SK-MEL-5 (cell line): ENCODE measurements at places on chromosomes 1 and 21. TPM values are rescaled to one million over a fixed set of nuclear protein-coding genes. Genes with fewer than 3 reads are reported as not detected.

- DNase-seq, result no peak
Measured at GRCh38 chr1:92425617-92426016, 61.1 kb downstream of the GFI1 start.

DNA sequence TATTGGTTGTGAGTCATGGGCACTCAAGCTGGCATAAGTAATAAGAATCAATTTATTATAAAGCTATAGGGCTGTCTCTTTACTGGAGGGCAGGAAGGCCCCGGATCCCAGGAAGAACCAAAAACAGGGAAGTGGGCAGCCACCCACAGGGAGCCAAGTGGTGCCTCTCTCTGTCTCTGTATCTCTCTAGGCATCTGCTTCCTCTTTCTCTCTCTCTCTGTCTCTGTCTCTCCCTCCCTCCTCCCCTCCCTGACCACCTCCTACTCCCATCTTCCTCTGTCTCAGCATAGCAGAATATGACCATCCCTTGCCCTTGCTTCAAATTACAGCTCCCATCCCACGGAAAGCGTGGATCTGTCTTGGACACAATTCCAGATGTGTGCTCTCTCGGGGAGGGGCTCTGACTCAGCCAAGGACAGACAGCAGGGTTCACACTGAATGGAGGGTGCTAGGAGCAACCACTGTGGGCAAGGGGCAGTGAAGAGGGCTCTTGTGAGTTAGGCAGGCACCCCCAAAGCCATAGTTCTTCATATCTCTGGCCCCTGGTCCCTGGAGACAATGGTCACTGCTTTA lies 80.4 kb upstream of the LPGAT1 start:
- no peak for DNase-seq

GRCh38 chr1:14498839-14499238 lies 99.6 kb upstream of the KAZN start:
- DNase-seq, result no peak

DNA sequence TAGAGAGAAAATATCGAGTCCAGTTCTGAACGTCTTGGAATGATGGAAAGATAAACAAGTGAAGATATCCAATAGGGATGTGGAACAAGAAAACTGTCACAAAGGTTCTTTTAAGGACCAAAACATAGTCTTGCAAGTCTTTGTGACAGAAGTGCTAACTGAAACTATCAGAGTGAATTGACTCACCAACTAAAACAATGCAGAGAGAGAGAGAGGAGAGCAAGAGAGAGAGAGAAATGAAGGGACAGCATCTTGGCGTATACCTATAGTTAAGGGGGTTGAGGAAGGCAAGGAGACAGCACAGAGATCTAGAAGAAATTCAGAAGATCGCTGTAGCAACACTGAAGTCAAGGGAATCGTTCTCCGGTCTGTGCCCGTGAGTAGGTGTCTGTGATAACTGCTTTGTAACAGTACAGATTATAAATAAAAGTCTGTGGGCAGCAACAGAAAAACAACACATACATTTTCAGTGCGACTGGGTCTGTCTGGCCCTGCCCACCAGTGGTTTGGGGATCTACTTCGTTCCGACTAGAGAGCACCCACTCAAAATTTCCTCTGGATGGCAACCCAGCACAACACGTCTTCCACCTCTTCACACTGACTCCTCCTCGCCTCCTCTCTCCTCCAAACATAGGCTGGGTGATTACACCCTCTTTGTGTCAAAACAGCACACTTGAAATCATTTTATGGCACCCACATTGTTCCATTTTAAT lies 4.8 kb upstream of the COA6 start:
- no peak for DNase-seq

GRCh38 chr1:201253411-201253810 lies 29.9 kb upstream of the PKP1 start:
- DNase-seq, result no peak

GRCh38 chr1:199855580-199855979 lies 171.9 kb upstream of the NR5A2 start:
- peak; percentile 67 for DNase-seq

SLFNL1 gene
- total RNA-seq, result 0.05 and 0.16 TPM in 2 replicates

TDRD10 gene
- not detected in 2 replicates for total RNA-seq

HOOK1 gene
- total RNA-seq, result not detected in 2 replicates

TBX19 gene
- 1.3 and 2.2 TPM in 2 replicates for total RNA-seq

OR14K1 gene
- total RNA-seq, result not detected in 2 replicates
